ENCODE measurements at places on chromosomes 3 and 15. TPM values are rescaled to one million over a fixed set of nuclear protein-coding genes. Genes with fewer than 3 reads are reported as not detected.

DNA sequence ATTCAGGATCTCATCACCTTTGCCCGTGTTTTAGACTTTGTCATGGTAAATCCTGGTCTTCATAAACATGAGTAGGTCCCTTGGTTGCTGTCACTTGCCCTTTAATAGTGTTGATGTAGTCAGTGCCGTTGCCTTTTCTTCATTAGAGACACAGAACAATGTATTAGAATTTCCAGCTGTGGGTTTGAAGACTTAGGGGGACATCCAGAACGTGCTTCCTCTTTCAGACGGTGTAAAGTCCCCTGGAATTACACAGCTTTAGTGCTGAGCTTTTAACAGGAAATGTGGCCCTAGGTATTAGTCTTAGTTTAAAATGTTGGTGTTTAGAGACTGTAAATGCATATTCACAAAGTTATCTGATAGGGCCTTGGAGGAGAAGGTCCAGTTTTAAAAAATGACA, 8.8 kb upstream of the LRCH3 start:
- DNase-seq, result no peak

GRCh38 chr3:196639483-196640296, at the start of gene NRROS:
Gene NRROS, plus strand, starts transcription at chr3:196639694. Its CDS starts 14,846 bp downstream, at chr3:196654540.
- peak; percentile 55 for DNase-seq

DNA sequence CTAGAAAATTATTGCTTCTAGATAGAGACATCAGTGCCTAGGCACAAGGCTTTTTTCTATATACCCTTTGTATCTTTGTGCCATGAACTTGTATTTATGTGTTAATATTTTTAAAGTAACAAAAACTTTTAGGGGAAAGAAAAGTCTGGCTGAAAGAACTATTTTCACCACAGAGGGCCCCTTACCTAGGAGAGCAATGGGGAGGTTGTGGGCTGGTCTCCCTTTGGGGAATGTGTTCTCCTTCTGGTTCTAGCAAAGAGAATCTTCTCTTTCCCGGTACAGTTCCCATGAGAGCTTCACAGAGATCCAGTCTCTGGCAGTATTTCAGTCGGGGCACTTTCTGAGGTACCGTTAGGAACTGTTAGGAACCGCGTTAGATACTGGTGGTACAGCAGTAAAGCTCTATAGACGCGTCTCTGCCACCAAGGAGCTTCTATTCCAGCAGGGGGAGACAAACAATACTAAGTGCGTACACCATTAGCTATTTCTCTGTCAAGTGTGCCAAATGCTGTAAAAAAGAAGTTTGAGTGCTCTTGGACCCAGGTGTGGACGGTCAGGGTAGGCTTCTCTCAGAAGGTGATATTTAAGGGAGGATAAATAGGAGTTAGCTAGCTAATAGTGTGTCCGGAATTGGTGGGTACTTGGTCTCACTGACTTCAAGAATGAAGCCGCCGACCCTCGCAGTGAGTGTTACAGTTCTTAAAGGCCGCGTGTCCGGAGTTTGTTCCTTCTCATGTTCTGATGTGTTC, 4.6 kb upstream of the EPB42 start:
- peak; percentile 56 for DNase-seq

DNA sequence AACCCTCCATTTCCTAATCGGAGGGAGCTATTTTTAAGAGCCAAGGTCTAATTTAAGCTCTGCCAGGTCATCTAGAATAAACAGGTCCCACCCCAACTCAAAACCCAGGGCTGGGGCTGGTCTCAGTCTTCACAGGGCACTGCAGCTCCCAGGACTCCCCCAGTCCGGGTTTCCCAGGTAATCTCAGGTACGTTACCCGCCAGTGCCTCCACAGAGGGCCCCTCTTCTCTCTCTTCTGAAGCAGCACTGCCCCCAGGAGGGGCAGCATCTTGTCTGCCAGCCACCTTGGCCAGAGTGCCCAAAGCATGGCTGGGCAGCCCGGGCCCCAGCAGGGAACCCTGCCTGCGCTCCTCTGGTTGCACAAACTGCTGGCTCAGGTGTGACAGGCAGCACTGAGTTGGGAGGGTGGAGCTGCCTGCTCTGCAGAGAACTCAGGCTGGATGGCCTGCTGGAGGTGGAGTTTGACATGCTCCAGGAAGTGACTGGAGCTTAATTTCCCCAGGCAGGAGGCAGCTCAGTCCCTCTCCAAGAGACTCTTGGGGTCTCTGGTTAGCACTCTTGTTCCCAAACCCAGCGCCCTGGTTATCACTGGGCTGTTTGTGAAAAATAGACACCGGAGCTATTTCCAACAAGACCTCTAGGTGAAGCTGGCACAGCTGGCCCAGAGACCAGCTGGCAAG, at the start of gene PLA2G4F:
PLA2G4F (minus strand) TSS at position 394 of the 680 bp plus-strand sequence; CDS start at position 307, 87 bp downstream.
- no peak for DNase-seq

GRCh38 chr15:29542994-29543393, 273.4 kb upstream of the NSMCE3 start:
- DNase-seq, result no peak

DNA sequence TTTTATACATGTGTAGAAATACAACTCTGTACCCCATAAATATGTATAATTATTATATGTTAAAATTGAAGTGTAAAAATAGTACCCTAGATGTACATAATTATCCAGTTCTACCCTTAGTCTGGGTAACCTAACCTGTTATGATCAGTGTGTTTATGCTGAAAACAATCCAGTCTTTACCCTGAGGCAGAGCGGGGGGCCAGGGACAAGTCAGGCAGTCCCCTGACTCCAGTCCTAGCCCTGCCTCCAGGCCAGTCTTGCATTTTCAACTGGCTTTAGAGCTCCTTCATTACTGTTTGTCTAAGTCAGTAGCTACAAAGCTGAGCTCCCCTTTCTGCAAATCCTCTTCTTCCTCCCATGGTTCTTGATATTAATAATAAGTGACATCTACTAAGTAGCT, 3.1 kb downstream of the MESD start:
- no peak for DNase-seq

DNA sequence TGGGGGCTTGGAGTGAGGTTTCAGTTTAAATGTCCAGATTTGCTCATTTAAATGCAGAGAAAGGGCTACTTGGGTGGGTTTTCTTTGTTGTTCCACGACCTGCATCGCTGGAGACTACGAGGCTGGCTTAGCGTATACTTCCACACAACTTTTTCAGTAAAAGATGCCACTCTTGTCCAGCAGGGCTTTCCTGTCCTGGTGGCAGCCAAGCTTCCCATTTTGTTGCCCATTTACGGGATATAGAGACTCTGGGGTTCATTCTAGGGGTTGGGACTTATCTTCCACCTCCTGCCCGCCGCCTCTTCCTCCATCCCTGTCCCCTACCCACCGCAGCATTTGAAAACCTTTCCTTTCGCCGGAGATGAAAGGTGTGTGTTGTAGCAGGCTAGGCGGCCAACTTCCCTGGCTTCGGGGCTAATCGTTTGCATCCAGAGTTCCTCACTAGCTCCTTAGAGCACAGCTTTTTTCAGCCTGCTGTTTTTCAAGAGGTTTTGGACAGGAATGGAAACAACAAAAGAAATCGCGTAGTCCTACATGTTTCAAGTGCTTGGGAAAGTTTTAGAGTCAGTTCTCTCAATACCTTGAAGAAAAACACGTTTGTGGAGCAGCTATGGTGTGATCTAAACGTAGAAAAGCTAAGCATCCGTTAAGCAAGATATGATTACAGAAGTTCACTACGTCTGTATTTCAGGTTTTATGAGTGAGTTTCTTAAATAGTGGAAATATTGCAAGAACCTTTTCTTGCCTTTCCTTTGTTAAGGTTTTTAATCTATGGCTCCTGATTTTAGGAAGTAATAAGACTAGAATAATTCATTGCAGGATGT, 843 bp downstream of the CHRNA5 start:
- peak; percentile 42 for DNase-seq

- DNase-seq, result peak; percentile 75
These were observed at the start of gene CAMK1 for GRCh38 chr3:9769426-9770275. Gene CAMK1, minus strand, starts transcription at chr3:9769947. Its CDS starts 2,198 bp downstream, at chr3:9767749.

GRCh38 chr3:45711931-45712330, 22.7 kb downstream of the SACM1L start:
- no peak for DNase-seq

DNA sequence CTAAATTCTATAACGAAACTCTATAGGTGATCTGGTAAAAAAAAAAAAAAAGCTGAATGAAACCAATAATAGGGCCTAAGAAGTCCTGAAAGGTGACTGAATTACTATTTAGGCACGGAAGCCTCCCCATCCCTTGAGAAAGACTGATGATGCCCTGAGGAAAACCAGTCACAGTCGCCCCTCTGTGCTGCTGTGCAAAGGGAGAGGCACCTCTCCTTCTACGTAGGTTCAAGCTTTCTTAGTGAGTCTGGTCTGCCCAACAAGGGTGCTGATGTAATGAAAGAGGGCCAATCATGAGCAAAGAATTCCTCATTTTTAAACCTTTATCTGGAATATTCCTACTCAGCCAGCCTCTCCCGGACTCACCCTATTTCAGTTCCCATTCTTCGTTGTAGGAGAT, 11.9 kb downstream of the NPHP3 start:
- no peak for DNase-seq

DNA sequence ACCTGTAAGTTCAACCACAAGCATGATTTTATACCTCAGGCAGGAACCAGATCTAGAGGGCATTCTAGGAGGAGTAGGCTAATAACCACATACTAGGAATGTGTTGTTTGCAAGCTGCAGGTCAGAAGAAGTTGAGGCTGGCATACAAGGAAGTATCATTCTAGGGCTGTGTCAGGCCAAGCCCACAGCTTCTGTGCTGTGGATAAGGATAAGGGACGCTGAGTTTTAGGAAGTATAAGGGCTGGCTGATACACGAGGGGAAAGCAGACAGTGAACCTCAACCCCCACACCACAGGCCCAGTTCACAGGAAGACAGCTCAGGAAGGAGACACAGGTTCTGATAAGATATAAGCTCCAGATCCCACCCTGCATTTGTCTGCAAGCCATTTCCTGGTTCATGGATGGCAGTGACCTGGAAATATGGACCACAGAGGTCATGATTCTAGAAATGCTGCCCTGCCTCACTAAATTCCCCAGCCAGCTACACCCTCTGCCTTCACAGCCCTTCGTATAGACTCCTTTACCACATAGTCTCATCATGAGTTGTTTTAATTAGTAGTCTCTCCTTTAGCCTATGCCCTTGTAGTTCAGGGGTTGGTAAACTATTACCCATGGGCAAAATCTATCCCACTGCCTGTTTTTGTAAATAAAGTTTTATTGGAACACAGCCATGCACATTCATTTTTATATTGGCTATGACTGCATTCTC, 260.7 kb downstream of the OPA1 start:
- DNase-seq, result peak; percentile 53

DNA sequence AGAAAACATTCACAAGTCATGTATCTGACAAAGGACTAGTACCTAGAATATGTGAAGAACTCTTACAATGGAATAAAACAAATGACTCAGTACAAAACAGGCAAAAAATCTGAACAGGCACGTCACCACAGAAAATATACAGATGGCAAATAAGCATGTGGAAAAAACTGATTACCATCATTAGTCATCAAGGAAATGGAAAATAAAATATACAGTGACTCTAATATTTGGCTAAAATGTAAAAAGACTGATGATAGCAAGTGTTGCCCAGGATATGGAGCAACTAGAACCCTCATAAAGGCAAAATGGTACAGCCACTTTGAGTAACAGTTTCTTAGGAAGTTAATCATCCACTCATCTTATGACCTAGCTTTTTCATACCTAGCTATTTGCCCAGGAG, 95.8 kb upstream of the ABHD17C start:
- DNase-seq, result peak; percentile 75

DNA sequence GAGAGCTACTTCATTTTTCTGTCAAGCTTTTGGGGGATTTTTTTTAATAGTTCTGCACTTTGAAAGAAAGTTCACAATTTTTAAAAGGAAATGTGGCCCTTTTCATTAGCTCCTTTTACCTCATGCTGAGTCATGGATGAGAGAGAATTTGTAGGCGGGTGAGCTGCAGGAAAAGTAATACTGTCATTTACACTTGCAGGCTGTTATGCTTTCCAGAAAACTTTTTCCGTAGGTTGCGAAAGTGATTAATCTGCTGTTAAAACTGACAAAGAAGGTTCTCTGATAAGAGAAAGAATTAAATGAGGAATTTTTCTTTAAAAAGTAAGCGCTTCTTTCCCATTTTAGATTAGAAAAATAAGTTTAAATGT, 430.2 kb downstream of the LPP start:
- DNase-seq, result peak; percentile 78

DNA sequence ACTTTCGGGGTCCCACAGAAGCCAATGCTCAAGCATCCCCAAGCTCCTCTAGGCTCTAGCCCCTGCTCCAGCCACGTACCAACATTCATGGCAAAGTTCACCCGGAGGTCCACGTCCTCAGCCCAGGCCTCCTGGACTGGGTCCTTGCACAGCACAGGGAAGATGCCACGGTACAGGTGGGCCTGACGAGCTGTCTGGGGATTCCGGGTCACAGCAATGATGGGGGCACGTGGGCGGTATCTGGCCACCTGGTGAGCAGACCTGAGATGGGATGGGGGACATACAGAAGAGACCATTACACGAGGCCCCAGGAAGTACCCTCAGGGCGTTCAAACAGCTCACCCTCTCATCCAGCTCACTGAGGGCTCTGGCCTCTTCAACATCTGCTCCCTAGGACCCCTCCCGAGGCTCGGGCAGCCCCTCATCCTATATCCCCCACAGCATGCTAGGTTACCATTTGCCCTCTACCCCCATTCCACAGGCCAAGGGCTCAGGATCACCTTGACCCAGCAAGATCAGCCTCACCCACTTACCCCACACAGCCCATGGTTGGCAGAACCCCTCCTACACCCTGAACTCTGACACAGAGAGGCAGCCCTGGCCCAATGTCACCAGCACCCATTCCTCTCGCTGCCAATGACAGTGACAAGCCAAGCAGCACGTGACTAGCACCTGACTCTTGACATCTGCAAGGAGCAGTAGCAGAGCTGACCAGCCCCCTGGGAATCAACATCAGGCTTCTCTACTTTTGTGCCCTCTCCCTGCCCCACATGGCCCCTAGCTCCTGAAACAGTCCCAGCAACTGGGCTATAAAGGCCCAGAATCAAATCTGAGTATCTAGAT, 3.0 kb upstream of the GRAMD2A start:
- DNase-seq, result no peak

- DNase-seq, result no peak
These were observed 20.6 kb upstream of the FAM107A start for GRCh38 chr3:58597770-58598310.

GRCh38 chr3:19888428-19889152, 45.4 kb downstream of the EFHB start:
- DNase-seq, result peak; percentile 36

DNA sequence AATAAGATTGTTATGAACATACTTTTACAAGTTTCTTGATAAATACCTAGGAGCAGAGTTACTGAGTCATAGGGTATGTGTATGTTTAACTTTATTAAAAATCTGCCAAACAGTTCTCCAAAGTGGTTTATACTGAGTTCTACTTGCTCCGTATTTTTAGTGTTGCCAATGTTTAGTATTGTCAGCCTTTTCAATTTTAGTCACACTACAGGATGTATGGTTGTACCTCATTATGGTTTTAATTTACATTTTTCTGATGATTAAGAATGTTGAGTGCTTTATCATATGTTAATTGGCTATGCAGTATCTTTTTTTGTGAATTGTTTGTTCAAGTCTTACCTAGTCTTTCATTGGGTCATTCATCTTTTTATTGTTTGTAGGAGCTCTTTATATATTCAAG, 4.3 kb downstream of the TMOD3 start:
- DNase-seq, result no peak

GRCh38 chr3:12343047-12343501, 54.2 kb downstream of the PPARG start:
- DNase-seq, result no peak

GRCh38 chr3:38746641-38747040, 69.4 kb downstream of the SCN10A start:
- no peak for DNase-seq

The CTXN2 gene
- total RNA-seq, result 0.14 TPM

The AP2M1 gene
- total RNA-seq, result 431 TPM

The MAP1A gene
- total RNA-seq, result 2.1 TPM

The ECE2 gene
- total RNA-seq, result not detected

The TRIM42 gene
- not detected for total RNA-seq

The USP3 gene
- total RNA-seq, result 57.2 TPM

The RBP2 gene
- not detected for total RNA-seq

The RCCD1 gene
- total RNA-seq, result 15.3 TPM

The KCNH8 gene
- total RNA-seq, result not detected
